ENCODE measurements at places on chromosomes 5 and 9. TPM values are rescaled to one million over a fixed set of nuclear protein-coding genes. Genes with fewer than 3 reads are reported as not detected.

DNA sequence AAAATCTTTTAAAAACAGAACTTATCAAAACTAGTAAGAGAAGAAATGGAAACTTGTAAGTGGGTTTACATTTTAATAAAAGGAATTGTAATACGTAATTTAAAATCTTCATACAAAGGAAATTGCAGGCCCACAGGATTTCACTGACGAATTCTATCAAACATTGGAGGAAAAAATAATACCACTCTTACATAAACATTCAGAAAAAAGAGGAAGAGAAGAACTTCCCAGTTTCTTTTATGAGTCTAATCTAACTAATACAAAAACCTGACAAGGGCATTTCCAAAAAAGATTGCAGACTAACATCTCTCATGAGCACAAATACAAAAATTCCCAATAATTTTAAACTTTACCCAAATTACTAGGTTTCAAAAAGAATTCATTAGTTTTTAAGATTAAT, 149.0 kb downstream of the RANBP17 start:
- DNase-seq = no peak

GRCh38 chr9:135797507-135798262, 95.7 kb downstream of the KCNT1 start:
- DNase-seq = no peak

GRCh38 chr5:59164041-59164830, 581.4 kb downstream of the RAB3C start:
- no peak for DNase-seq

GRCh38 chr9:3329361-3329760, 196.4 kb downstream of the RFX3 start:
- DNase-seq = no peak

GRCh38 chr9:101925498-101925897, 187.1 kb upstream of the GRIN3A start:
- no peak for DNase-seq

- DNase-seq = no peak
These were observed 12.7 kb downstream of the LPCAT1 start for GRCh38 chr5:1511048-1511447.

- DNase-seq = no peak
These were observed 79.9 kb upstream of the IL7R start for GRCh38 chr5:35776757-35777156.

- no peak for DNase-seq
These were observed 26.2 kb upstream of the BICD2 start for GRCh38 chr9:92790542-92791527.

GRCh38 chr5:147985608-147986007, 78.2 kb upstream of the SPINK5 start:
- no peak for DNase-seq

GRCh38 chr5:117942861-117943519, 1045.4 kb downstream of the DTWD2 start:
- no peak for DNase-seq

DNA sequence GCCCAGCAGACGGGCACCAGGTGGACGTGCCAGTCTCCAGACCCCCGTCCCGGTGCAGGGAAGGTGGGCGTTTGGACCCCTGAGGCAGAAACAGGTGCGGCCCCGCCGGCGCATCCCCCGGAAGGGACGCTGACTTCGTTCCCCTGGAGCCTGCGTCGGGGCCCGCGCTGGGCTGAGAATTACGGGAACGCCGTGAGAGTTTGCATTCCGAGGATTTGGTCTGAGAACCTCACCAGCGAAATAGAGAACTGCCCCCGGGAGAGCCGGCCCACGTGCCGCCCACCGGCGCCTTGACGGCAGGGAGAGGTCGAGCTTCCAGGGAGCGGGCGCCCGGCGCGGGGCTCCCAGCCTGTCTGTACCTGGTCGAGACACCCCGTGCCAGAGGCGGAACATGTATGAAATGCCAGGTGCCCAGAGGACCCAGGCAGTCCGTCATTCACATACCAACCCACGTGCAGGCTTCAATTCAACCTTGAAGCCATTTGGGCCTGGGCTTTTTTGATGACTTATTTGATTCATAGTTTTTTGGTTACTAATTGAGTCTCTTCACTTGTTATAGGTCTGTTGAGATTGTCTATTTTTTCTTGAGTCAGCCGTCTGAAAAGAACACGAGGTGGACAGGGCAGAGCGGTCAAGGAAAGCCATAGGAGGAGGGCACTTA, 877 bp upstream of the CAMSAP1 start:
- no peak for DNase-seq

- DNase-seq = no peak
These were observed 93.6 kb upstream of the TLE4 start for GRCh38 chr9:79477955-79478771.

GRCh38 chr5:74567411-74567995, 73.0 kb downstream of the ENC1 start:
- peak; percentile 45 for DNase-seq

DNA sequence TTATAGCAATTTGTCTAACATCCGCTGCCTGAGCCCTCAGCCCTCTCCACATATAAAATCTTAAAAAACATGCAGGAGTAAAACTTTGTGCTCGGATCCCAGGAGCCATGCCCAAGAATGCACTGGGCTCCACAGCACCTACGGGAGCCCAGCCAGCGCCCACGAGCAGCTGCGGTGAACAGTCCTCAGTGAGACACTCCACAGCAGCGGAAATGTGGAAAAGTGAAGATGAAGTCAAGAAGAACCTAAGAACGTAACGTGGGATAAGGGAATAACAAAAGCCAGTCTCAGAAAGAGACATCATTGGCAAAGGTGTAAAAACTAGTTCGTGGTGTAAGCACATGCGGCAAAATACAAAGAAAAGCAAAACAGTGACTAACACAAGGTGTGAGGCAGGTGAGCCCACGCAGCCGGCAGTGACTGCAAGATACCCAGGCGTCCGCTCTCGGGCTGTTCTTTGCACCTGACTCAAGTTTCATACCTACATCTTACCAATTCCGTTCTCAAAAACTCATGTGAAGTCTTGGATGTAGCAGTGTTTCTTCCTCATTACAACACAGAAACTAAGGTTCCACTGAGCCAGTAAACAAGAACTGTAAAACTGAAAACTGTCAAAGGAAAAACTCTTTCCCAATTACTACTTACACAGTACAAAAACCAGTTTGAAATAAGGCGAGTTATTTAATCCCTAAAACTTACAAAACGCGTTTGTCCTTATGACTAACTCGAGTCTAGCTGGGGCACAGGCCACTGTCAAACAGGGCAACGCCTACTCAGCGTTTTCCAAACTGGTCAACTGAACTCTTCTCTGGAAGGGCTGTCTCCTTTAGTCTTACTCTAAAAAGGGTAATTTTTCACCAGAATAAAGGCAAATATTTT, 1.7 kb downstream of the CAMSAP1 start:
- DNase-seq = no peak

DNA sequence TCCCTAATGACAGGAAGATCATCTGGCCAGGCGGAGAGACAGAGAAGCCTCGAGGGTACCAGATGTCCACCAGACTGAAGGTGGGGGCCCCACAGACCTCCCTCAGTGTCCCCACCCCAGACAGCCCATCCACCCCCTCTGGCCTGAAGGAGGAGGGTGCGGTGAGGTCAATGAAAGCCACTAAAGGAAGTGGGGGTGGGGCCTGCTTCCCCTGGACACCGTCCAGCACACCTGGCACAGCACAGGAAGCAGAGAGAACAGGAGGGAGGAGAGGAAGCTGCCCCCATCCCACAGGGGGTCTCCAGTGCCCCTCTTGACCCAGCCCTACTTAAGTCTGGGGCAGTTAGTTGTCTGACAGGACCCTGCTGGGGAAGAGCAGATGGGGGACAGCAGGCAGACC, 11.2 kb downstream of the LRRC26 start:
- DNase-seq = no peak

DNA sequence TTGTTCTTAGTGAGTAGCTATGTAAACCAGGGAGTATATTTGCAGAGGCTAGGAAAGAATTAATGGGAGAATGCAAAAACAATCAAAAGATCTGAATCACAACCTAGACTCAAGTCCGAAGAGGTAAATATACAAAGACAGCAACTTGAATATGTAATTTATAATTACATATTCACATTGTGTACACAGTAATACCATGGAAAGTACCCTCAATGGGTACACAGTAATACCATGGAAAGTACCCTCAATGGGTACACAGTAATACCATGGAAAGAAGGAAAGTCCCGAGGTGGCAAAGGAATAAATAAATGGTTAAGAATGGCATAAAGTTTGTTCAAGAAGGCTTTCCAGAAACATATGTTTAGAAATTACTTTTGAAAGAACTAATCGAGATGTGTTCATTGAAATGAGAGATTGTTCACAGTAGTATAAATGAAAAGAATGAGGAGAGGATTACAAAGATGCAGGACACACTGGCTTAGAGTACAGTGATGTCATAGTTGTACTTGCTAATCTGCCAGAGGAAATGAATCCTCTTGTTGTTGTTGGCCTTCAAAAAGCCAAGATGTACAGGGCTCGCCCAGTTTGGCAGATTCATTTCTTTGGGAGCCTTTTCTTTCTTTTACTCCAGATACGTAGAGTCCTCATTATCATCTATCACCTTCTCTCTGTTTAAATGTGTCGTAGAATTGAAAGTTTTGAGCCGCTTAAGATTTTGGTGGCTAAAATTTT, 116.0 kb downstream of the UNC13B start:
- DNase-seq = no peak

DNA sequence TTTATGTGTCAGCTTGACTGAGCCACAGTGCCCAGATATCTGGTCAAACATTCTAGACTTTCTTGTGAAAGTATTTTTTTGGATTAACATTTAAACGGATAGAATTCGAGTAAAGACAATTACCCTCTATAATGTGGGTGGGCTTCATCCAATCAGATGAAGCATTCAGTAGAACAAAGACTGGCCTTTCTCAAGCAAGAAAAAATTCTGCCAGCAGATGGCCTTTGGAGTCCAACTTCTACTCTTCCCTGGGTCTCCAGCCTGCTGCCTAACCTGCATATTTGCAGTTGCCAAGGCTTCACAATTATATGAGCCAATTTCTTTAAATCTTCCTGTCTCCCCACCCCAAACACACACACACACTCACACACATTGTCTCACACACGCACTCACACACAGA, 86.4 kb downstream of the MED10 start:
- no peak for DNase-seq

DNA sequence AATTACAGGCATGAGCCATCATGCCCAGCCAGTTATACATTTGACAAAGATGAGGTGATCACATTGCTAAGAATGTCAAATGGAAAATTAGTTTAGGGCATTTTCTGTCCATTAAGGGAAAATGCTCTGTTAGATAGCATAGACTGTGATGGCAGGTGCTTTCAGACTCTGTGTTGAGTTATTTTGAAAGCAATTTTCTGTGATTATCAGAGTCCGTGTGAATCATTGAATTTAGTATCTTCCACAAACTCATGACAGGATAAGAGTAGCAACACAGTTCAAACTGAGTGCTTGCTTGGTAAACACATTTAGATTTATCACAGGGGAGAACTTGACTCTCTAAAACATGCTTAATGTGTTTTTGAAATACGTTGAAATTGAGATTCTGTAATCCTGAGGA, 69.0 kb downstream of the GAPVD1 start:
- DNase-seq = no peak

- no peak for DNase-seq
These were observed 170.0 kb downstream of the FGF18 start for GRCh38 chr5:171589461-171589860.

DNA sequence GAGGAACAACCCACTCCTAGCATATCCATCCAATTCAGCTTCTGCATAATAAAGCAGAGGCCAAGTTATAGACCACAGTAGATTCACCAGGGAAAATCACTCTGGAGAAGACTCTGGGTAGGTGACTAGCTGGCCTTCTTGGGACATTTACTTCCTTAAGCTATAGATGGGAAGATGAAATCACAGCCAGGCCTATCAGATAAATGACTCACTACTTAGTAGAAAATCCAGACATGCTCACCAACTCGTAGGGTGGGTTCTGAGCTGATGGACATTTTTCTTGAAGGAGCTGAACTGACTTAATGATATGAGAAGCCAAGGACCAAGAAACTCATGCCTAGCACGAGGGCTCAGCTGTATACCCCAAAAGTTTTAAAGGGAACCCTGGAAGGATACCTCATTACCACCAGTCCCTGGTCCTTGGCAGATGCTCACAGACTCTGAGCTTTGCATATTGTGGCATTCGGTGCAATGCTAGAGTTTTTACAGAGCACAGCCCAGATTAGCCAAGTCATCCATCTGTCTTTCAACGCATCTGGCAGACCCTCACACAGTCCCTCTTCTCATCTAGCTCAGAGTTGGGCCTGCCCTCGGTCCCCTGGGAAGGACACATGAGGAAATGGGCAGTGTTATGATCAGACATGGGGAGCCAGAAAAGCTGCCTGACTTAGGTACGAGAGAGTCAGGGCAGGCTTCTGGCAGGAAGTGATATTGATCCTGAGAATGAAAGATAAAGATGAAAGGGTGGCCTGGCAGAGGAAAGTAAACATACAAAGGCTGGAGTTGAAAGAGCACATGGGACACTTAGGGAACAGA, 15.0 kb downstream of the ACSL6 start:
- DNase-seq = no peak

DNA sequence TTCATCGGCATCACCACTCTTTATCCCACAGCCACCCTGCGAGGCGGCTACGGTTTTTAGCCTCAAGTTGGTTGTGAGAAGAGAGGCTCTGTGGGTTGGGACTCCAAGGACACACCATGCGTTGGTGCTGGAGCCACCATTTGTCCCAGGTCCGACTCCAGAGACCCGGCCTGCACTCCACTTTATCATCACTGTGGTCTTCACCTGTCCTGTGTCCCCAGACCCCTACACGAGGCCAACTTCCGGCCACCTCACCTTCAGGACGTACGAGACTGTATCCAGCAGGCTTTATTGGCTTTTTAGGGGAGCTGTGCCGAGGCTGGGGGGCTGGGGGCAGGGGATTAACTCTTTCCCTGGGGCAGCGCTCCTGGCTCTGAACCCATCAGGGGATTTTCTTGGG, 55.0 kb downstream of the GTF3C4 start:
- no peak for DNase-seq

The DIPK1B gene
- total RNA-seq = 10.8 TPM

The SMIM15 gene
- 44.7 TPM for total RNA-seq

The ZBTB5 gene
- total RNA-seq = 14.2 TPM

The SLC46A2 gene
- total RNA-seq = 3.1 TPM

The PCDHGA6 gene
- total RNA-seq = 9.6 TPM

The CBY3 gene
- not detected for total RNA-seq

The ZNF366 gene
- 2.9 TPM for total RNA-seq

The HMMR gene
- 29.0 TPM for total RNA-seq

The ADGRV1 gene
- total RNA-seq = 6.6 TPM

The NTNG2 gene
- 2.8 TPM for total RNA-seq

The SPATA31E1 gene
- total RNA-seq = not detected

The ROR2 gene
- 28.2 TPM for total RNA-seq

The FAM163B gene
- 0.26 TPM for total RNA-seq

The PDZD2 gene
- 8.1 TPM for total RNA-seq
